Activated CD8-positive, alpha-beta T cell treated with anti-CD3 and anti-CD28 coated beads for 36 hours (primary cell): ENCODE measurements at places on chromosomes 2 and 18. TPM values are rescaled to one million over a fixed set of nuclear protein-coding genes. Genes with fewer than 3 reads are reported as not detected.

DNA sequence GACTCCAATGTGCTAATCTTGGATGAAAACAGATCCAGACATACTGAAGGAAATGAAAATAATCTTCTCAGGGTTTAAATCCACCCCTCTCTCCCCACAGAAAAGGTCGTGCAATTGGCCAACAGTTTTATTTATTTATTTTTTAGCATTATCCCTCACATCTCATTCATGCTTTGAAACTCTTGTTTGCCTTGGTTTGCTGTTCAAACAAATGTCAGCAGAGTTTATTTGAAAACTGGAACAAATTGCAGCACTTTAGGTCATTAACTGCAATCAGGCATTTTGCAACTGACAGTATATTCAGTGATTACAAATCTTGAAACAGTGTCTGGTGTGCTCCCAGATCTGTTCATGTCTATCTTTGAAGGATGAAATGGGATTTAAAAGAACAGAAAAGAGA, 220.6 kb downstream of the SLC4A10 start:
- no peak for DNase-seq

GRCh38 chr2:162992828-162993227, 154.3 kb upstream of the KCNH7 start:
- no peak for DNase-seq

GRCh38 chr2:156322686-156323231, 9.8 kb downstream of the NR4A2 start:
- no peak for DNase-seq

- DNase-seq = peak; percentile 92
Measured at GRCh38 chr2:113175042-113175628, 1.4 kb downstream of the PSD4 start.

GRCh38 chr2:172456002-172456401, 28.6 kb downstream of the ITGA6 start:
- DNase-seq = no peak

GRCh38 chr2:212892193-212892592, 259.2 kb downstream of the IKZF2 start:
- peak; percentile 4 for DNase-seq

GRCh38 chr18:48836806-48837615, 113.8 kb downstream of the SMAD7 start:
- DNase-seq = peak; percentile 20

GRCh38 chr2:79792090-79792489, 279.2 kb downstream of the CTNNA2 start:
- DNase-seq = no peak

DNA sequence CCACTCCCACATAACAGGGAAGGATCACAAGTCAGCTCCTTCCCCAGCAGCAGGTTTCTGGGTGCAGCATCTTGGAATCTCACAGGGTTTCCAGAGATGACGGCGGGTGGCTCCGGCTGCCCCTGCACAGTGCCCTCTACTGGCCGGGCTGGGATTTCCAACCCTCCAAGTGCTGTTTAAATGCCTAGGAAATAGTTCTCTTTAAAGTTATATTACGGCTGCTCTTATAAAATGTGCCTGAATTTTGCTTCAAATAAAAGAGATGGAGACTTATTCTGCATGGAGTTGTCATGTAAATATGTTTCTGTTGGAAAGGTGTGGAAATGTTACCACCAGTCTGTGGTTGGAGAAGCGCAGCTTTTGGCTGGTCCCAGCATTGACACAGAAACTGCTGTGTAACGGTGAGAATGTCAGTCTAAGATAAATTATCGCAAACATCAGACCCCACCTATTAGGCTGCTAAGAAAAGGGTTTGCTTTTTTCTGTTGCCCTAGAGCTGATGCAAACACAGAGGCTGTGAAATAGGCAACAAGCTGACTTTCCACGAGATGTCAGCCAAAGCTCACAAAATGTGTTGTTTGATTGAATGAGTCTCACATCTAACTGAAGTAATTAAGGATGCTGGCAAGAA, 3.3 kb upstream of the HJURP start:
- DNase-seq = peak; percentile 76

DNA sequence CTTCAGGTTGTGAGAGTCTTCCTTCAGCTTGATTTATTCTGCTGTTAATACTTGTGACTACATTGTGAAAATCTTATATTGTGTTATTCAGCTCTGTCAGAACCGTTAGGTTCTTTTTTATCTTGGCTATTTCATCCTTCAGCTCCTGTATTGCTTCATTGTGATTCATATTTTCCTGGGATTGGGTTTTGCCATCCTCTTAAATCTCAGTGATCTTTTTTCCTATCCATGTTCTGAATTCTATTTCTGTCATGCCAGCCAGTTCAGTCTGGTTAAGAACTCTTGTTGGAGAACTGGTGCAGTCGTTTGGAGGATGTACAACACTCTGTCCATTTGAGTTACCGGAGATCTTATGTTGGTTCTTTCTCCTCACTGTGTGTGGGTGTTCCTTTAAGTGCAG, 19.1 kb downstream of the MSTN start:
- DNase-seq = no peak

DNA sequence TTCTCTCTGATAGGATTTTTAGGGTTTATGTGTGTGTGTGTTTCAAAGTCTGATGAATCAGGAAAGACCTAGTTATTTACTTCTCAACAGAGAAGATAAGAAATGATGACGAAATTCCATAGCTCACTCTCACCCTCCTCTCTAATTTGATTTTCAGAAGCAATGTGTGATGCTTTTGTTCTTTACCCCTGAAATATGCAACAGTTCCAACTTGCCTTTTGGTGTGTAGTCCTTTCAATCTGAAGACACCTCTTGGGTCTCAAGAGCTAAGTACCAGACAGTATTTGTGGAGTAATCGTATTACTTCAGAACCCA, 18.7 kb upstream of the LCLAT1 start:
- no peak for DNase-seq

C18orf63 gene
- total RNA-seq = not detected

CNGA3 gene
- not detected for total RNA-seq

IL37 gene
- total RNA-seq = not detected

HAAO gene
- total RNA-seq = 1.0 TPM
